ENCODE measurements at places on chromosomes 7 and 10.

DNA sequence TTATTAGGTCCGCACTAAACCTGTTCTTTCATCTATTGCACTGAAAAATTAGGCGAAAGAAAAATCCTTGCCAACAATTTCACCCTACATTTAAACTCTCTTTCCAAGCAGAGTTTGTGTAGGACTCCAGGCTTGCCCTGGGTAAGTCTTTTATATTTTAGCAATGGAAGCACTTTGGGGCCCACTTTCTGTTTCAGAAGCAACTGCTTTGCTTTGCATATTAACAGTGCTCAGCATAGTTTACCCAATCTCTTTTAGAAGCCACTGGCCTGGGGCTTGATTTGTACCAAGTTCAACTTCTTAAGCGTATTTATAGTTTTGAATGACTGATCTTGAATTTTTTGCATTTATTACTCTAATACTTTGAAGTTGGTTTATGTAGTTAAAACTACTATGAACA lies 78.8 kb upstream of the MDFIC start:
- no peak for DNase-seq

GRCh38 chr7:99943641-99944496 lies 14.4 kb upstream of the GJC3 start:
- DNase-seq: no peak

- no peak for DNase-seq
These were observed 16.9 kb downstream of the CPA1 start for GRCh38 chr7:130397051-130397757.

DNA sequence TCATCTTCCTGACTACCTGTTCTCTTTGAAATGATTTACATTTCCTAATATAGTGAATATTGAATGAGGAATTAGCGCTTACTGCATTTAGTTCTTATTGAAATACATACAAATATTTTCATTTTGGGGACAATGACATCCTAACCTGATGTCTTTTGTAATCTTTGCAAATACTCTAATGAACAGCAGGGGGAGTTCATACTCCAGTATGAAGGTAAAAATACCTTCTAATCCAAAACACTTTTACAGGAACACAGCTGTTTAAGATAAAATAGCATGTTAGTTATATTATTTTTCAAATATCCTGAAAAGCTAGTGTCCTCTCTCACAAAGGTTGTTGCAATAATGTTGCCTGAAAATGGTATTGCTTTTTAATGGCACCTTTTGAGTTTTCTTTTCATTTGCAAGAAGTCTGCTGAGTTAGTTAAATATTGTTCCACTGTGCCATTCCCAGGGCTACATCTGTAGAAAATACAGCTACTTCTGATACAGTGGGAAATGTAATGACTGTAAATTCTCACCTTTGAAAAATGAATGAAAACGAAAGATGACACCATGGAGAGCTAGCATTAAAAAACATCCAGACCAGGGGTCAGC lies 400.0 kb downstream of the PHF14 start:
- peak; percentile 23 for DNase-seq

- no peak for DNase-seq
These were observed 25.2 kb downstream of the SEC23IP start for GRCh38 chr10:119917777-119918176.

DNA sequence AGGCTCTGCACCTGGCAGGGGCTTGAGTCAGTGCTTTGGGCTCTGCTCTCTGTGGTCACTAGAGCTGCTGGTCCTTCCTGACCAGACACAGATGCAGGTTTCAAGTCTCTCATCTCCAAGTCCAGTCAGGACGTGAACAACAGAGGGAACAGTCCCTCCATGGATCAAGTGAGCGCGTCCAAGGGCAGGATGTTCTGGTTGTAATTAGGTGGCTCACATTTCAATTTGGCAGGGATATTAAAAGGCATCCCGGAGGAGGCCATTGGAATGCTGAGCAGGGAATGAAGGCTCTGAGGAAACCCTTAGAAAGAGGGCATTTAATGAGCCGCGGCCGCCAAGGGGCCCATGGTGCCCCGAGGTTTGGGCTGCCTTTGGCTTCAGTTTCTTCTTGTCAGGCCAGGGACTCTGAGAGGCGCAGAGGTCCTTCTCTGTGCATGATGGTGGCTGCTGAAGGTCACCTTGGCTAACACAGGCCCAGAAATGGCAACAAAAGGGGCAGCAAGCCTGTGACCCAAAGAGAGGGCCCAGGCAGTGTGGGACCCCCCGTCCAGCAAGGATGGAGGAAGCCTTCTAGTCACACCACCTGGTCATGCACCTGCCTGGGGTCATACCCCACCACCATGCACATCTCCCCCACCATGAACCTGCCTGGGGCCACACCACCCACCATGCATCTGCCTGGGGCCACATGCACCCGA lies 30.7 kb upstream of the INPP5A start:
- DNase-seq: no peak

DNA sequence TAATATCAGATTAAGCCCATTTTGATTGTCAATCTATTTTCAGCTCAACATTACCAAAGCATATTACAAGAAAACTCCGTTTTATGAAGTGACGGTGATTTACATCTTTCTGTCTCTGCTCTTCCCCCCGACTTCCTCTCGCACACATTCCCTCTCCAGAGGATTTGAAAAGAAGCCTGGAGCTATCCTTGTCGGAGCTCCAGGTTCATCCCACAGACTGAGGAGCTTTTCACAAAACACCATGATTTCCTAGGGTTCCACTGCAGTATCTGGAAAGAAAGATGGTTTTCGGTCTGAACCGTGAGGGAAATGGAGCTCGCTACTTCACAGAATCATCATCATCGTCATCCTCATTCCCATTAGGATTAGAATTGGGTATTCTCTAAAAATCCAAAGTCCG lies 655.5 kb upstream of the MGMT start:
- no peak for DNase-seq

DNA sequence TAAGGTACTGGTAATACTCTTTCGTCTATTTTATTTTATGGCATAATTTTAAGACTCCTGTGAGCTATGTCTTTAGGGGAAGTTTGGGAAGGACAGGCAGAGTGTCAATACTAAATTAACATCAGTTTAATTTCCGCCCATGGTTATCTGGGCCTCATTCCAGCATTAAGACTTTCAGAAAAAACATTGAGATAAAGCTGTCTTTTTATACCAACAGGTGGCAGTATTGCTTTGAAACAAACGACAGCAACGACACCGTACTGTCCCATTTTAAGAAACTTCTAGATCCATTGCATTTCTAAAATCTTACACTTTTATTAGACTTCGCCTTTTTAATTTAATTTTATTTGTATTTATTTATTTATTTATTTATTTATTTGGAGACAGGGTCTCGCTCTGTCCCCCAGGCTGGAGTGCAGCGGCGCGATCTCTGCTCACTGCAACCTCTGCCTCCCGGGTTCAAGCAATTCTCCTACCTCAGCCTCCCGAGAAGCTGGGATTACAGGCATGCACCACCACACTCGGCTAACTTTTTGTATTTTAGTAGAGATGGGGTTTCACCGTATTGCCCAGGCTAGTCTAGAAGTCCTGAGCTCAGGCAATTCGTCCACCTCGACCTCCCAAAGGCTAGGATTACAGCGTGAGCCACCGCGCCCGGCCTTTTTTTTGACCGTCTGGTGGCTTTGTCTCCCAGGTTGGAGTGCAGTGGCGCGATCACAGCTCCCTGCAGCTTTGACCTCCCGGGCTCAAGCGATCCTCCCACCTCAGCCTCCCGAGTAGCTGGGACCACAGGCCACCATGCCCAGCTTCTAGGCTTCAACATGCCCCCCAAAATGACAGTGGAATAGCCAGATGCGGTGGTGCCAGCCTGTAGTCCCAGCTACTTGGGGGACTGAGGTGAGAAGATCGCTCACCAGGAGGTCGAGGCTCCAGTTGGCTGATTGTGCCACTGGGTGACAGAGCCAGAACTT lies 78.7 kb upstream of the C1GALT1 start:
- DNase-seq: peak; percentile 48

- DNase-seq: no peak
These were observed 209.9 kb upstream of the GHITM start for GRCh38 chr10:83929399-83929798.

DNA sequence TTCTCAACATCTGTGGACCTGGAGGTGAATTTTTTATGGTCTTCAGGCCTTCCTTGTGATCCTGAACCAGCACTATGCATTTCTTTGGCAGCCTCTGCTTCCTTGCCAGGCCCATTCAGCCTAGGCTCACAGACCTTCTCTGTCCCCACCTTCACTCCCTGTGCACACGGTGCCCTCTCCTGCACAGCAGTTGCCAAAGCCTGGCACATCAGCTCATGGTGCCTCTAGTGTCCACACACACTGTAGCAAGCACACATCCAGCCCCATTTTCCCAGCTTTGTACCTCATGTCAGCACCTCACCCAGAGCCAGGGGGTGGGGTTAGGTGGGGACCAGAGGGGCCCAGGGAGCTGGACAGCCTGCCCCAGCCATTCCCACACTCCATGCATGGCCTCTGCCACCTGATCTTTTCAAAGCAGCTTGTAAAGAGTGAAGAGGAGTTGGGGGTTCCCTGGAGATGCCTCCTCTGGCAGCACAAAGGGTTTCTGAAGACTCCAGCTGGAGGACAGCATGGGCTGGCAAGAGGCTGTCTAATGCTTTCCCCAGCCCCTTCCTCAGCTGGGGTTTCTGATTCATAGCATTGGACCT lies 57.9 kb upstream of the TMEM72 start:
- no peak for DNase-seq

GRCh38 chr10:70330671-70331070 lies 46.9 kb upstream of the NPFFR1 start:
- no peak for DNase-seq

DNA sequence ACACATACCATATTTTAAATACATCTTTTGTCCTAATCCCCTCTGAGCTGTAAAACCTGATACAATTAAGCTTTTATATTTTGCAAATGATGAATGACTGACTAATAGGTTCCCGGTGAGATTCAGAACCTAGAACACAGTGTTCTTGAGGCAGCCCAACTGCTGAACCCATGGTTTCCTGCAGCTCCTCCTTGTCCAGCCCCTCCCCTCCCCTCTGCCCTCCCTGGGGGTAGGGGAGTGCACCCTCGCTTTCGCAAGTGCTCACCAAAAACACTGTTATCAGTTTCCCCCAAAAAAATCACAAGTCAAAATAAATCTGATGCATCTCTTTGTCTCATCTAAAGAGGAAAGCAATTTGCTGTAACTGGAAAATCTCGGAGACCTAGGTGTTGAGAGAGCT lies 602.8 kb downstream of the KCNMA1 start:
- no peak for DNase-seq

GRCh38 chr10:116201670-116202430 lies 71.2 kb downstream of the GFRA1 start:
- no peak for DNase-seq

- no peak for DNase-seq
These were observed 53.0 kb upstream of the NFKB2 start for GRCh38 chr10:102342458-102342857.

- no peak for DNase-seq
These were observed 4.8 kb downstream of the IL6 start for GRCh38 chr7:22731766-22732165.

- DNase-seq: no peak
These were observed 20.0 kb downstream of the ZPBP start for GRCh38 chr7:50073093-50073492.

GRCh38 chr10:73364964-73365363 lies 6.3 kb upstream of the CFAP70 start:
- DNase-seq: no peak

DNA sequence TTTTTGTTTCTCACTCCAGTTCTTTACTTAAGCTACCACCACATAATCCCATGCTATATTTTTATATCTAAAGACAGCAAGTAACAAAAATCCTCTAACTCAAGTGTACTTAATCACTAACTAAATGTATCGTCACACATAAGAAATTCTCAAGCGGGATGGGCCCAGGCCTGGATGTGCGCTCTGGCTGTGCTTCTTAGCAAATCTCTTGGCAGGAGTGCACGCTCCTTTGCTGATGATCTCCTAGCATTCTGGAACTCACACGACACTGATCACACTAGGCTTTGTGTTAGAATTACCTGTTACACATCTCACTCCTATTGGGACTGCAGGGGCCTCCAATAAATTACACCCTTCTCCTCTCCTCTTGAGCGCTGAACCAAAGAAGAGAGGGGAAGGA lies 46.7 kb upstream of the CALD1 start:
- DNase-seq: no peak

DNA sequence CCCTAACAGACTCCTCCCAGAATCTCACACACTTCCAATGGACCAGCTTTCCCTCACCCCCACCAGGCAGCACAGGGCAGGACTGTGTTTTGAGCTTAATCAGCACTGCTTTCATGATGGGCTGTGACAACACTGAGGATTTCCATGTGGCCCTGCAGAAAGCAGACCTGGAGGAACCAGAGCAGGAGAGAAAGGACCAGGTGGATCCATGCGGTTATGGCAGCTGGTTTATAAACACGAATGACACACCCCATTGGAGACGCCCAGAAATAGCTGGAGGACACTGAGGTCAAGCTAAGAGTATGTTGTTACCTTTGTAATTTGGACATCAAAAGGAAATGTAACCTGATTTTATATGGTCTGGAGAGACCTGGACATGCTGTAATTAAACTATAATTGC lies 31.7 kb upstream of the HERPUD2 start:
- no peak for DNase-seq

GRCh38 chr10:26251925-26252324 lies 35.4 kb downstream of the GAD2 start:
- DNase-seq: no peak

DNA sequence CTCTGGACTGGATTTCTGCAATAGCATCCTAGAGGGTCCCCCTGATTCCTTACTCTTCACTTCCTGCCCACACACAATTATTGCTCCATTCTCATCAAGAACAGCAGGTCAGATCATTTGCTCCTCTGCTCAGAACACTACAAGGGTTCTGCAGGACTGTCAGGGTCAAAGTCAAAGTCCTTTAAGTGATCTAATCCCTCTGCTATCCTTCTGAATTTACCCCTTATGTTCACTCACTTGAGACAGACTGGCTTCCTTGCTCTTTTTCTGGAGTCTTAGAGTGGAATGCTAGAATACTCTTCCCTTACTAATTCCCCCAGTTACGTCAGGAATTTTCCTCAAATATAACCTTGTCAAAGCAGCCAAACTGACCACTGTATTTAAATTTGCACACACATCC lies 7.5 kb upstream of the POT1 start:
- DNase-seq: no peak

DNA sequence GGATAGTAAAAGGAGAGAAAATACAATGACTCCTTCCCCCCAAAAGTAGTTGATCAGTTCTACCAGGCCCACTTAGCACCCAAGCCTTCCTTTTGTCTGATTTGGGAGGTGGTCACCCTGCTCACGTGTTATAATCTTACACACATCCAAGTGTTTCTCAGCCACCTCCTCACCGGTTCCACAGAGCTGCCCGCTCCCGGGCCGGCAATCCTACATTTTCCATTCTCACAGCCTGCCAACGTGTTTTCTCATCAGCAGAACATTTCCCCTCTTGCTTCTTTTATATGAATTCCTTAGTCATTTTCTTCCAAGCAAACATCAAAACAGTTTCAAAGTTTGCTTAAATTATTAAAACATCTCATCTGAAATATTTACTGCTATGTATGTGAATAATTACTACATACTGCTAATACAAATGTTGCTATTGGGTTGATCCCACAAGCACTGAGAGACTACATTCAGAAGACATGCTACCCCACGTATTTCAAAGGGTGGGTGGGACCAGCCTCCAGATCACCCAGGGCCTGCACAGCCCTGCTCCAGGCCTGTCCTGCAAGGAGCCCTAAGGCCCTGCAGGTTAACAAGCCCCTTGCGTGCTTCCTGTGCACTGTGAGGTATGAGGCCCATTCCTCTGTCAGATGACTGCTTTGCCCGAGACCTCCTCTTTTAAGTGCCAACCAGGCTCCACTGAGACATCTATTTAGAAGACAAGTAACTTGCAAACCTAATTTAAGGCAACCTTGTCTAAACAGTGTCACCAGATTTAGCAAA lies 75.3 kb downstream of the GRB10 start:
- DNase-seq: no peak

GRCh38 chr10:84095811-84096497 lies 43.4 kb upstream of the GHITM start:
- no peak for DNase-seq
